ENCODE measurements at places on chromosomes 11 and 22.

- no peak for DNase-seq
These were observed 64.9 kb downstream of the SPECC1L start for GRCh38 chr22:24335496-24335895.

DNA sequence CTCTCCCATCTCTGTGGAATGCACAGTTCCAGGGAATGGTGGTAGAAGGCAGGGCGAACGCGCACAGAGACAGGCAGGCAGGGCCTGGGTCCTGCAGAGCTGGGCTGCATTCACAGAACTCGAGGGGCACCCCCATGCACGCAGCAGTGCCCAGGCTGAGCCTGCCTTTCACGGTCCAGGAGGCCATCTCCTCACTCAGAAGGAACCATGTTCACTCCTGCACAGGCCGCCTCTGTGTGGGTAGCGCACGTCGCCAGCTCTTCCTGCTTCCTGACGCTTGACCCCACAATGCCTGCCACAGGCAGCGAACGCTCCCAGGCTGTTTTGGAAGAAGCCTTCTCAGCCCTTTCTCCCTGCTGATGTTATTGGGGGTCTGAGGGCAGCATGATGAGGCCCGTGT is 98.8 kb upstream of the BID start:
- DNase-seq = no peak

GRCh38 chr11:94717667-94718066 is 50.5 kb upstream of the AMOTL1 start:
- no peak for DNase-seq

GRCh38 chr11:133895551-133895950 is 50.2 kb upstream of the SPATA19 start:
- DNase-seq = no peak

GRCh38 chr22:43273902-43274484 is 69.2 kb downstream of the SCUBE1 start:
- DNase-seq = peak; percentile 60

DNA sequence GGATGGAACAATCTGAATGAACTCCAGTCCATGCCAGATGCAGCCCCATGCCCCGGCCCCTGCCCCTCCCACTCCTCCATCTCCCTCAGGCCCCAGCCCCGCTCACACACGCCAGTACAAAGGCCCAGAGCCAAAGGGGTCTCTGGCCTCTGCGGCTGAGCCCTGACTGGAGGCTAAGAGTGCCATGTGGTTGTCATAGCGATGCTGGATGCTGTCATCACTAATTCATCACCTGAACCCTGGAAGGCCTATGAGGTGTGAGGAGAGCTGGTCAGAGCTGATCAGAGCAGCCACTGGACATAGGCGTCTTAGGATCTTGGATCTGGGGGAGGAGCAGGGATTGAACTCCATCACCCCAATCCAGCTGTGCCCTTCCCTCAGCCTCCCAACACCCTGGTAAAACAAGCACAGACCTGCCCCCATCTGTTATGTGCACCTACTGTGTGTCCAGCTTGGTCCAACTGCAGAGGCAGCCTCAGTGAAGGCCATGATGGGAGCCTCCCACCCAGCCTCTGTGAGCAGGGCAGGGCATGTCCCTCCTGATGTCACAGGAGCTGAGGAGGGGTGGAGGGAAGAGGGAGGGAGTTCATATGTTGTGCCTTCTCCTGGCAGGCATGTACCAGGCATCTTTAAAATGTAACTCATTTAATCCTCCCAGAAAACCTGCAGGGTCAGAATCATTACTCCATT is 16.7 kb downstream of the PDE2A start:
- DNase-seq = no peak

DNA sequence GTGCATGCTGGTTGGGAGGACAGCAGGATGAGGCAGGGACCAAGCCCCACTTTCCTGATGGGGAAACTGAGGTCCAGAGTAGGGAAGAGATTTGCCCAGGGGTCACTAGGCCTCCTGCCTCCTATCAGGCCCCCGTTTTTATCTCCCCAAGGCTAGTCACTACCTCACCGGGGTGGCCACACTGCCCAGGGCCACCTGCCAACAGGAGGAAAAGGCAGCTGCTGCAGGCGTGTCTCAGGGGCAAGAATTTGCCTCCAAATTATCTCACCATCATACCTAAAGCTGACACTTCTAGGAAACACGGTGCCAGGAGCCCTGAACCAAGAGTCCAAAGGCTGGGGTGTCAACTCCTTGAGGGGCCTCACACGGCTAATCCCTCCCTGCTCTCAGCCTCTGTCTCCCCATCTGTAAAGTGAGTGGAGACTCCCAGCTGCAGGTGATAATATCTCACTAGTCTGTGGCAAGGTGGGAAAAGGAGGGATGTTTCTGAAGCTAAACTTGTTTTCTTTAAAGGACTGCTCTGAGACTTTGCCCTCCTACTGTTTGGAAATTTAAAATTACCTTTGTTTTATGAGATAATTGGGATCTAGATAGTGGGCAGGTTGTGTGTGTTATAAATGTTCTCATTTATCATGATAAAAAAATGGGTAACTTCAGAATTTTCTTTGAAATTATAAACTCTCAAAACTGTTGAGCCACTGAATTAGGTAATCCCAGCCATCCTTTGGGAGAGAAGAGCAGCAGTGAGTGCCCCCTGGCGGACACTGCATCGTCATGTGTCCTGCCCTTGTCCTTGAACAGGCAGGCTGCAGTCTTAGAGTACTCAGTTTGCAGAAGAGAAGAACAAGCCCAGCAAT is 60.0 kb downstream of the MYO7A start:
- peak; percentile 72 for DNase-seq

DNA sequence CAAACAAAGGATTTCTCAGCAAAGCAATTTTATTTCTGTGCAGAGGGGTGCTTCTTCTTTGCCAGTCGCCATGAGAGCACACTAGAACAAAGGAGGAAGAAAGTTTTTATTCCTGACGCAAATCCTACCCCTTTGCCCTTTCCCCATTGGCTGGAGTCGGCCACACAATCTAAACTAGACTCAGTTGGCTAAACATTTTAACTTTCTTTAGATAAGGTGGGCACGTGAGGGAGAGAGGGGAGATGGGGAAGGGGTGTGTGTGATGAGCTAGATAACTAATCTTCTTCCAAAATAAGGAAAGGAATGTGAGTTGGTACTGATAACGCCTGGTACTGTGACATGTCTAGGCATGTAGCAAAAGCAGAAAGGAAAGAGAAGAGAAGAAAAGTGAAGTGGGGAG is 626 bp downstream of the TRIM22 start:
- DNase-seq = peak; percentile 25

DNA sequence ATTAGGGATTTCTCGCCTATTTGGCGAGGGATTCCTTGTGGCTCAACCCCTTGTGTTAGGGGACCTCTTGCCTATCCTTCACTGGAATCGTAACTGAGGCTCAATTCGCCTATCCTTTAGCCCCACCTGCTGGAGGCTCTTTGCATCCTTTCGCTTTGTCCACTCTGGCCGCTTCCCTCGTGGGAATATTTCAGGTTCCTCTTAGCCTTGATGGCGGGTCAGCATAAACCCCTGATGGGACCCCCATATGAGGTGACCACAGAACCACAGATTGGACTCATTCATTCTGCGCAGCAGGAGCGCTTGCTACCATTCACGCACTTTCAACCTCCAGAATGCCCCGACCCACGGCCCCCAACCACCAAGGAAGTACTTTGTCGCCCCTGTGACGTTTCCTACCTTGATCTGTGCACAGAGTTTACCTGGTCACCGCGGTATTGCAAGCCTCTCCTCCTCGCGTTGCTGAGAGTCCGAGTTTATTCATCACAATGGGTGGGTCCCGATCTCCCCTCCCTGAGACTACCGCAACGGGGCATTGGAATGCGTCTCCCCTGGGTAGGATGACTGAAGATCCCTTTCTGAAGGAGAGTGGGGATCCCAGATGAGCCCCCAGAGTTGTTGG is at the start of gene OR52N2:
Gene OR52N2 (plus strand): TSS at position 425 of the 622 bp plus-strand sequence. CDS start 11,412 bp downstream, outside the sequence.
- DNase-seq = peak; percentile 59

All from iris pigment epithelial cell (primary cell).